ENCODE measurements at places on chromosomes 2 and 18. TPM values are rescaled to one million over a fixed set of nuclear protein-coding genes. Genes with fewer than 3 reads are reported as not detected.

IL36G gene
- total RNA-seq = not detected

EVX2 gene
- not detected for total RNA-seq

NEB gene
- total RNA-seq = 0.10 TPM

EGR4 gene
- total RNA-seq = 0.48 TPM

CRYGD gene
- not detected for total RNA-seq

FSHR gene
- total RNA-seq = not detected

TACR1 gene
- total RNA-seq = not detected

CNRIP1 gene
- not detected for total RNA-seq

LRRTM4 gene
- not detected for total RNA-seq

SCN1A gene
- total RNA-seq = not detected

BMP10 gene
- not detected for total RNA-seq

NEMP2 gene
- total RNA-seq = 15.1 TPM

ANKRD53 gene
- not detected for total RNA-seq

IL1RL2 gene
- 0.06 TPM for total RNA-seq

SPDYA gene
- total RNA-seq = 0.89 TPM

SNORC gene
- 1.3 TPM for total RNA-seq

C2orf81 gene
- 3.1 TPM for total RNA-seq

STAMBP gene
- total RNA-seq = 75.8 TPM

THSD7B gene
- total RNA-seq = not detected

RUFY4 gene
- total RNA-seq = not detected

PLEK gene
- 20.0 TPM for total RNA-seq

ACMSD gene
- total RNA-seq = not detected

SCYGR4 gene
- not detected for total RNA-seq

RAPH1 gene
- 1.5 TPM for total RNA-seq

TEKT4 gene
- not detected for total RNA-seq

STON1 gene
- total RNA-seq = 1.5 TPM

CD8B2 gene
- total RNA-seq = 3.2 TPM

TMEFF2 gene
- not detected for total RNA-seq

SERPINE2 gene
- 11.6 TPM for total RNA-seq

METTL4 gene
- 22.2 TPM for total RNA-seq

ANKAR gene
- 4.6 TPM for total RNA-seq

ESPNL gene
- 0.04 TPM for total RNA-seq

ZNF2 gene
- total RNA-seq = 5.0 TPM

POTEI gene
- total RNA-seq = not detected

KIF5C gene
- total RNA-seq = 24.3 TPM

FNDC4 gene
- not detected for total RNA-seq

CYP26B1 gene
- not detected for total RNA-seq

KIAA2012 gene
- not detected for total RNA-seq

GPATCH11 gene
- total RNA-seq = 16.3 TPM

GALNT3 gene
- 2.6 TPM for total RNA-seq

SPC25 gene
- 26.8 TPM for total RNA-seq

LIMS3 gene
- total RNA-seq = 0.78 TPM

ANKRD30B gene
- total RNA-seq = not detected

PJVK gene
- 1.5 TPM for total RNA-seq

CCBE1 gene
- not detected for total RNA-seq

CXCR1 gene
- not detected for total RNA-seq

RAB6D gene
- not detected for total RNA-seq

SNTG2 gene
- 1.1 TPM for total RNA-seq

WNT10A gene
- total RNA-seq = 0.80 TPM

CFC1 gene
- not detected for total RNA-seq

CRYBA2 gene
- not detected for total RNA-seq

ZSWIM2 gene
- total RNA-seq = not detected

PPP1R1C gene
- not detected for total RNA-seq

TWIST2 gene
- total RNA-seq = not detected

AGAP1 gene
- 2.4 TPM for total RNA-seq

HJURP gene
- 53.9 TPM for total RNA-seq

Data from activated CD8-positive, alpha-beta memory T cell treated with anti-CD3 and anti-CD28 coated beads for 36 hours (primary cell).